ENCODE measurements at places on chromosomes 12 and 14.

GRCh38 chr14:79840103-79840502 is 371.2 kb downstream of the DIO2 start:
- DNase-seq = no peak

GRCh38 chr12:22529281-22530060 is 14.9 kb downstream of the C2CD5 start:
- DNase-seq = no peak

DNA sequence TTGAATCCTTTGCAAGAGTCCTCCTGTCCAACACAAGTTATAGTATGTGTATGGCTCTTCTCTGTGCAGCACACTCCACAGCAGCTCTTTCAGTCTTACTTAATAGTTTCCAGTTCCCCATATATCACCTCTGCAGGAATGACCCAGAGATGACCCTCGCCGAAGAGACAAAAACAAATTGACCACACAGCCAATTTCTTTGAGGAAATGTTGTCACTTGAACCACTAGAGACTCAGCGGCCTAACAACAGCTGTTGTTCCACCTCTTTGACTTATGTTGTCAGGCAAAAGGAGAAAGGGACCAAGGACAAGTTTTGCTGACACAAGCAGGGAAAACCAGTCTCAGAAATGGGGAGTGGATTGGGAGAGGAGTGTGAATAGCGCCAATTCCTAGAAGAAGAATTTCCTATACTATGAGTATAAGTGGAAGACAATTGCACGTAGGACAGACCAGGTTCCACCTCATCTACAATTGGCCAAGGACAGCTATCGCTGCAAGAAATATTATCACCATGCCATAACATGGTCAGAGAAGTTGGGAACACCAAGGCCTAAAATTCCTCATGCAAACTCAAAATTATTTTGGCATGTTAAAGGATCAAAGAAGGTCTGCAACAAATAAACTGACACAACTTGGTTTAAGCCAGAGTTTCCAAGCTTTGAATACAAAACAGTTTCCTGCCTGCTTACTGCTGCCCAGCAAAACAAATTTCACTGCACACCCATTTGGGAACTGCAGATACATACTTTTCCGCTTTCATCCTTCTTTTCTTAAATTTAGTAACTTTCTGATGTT is 41.7 kb upstream of the ITPR2 start:
- DNase-seq = no peak

DNA sequence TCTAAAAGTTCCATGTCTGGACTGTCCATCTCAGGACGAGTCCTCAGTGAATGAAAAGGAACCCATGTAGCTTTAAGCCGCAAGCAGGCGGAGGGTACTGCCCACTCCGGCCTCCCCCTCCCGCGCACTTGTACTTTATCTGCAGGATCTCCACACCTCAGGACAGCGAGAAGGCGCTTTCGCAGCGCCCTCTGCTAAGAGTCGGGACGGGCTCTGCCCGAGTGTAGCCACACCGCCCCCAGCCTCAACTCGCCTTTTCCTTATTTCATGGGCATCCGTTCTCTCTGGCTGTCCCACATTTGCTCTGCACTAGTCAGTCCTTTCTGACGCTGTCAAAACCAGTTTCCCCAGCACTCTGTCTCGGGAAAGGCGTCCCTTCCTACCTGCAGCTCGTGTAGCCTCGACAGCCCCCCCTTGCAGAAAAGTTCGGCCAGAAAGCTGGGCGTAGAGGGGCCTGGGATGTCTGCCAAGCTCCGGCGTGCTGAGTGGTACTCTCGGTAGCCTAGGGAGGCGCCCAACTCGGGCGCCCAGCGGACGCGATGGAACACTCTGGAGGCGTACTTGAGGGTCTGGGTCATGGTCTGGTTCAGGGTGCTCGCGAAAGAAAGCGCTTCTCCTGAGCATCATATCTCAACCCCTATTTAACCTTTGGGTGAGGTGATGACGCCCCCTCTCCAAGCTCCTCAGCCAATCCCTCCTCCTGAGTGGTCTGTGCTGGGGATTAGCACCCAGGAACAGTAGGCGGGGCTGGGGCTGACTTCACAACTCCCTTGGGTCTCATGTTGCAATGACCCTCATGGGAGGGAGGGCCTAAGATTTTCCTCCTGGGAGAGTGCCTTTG is at the start of gene CYP27B1:
Gene CYP27B1, minus strand, starts transcription at position 615 of the 841 bp plus-strand sequence. Its CDS starts 37 bp downstream, at position 578.
- no peak for DNase-seq

GRCh38 chr12:122106843-122107242 is 28.3 kb downstream of the MLXIP start:
- DNase-seq = no peak

DNA sequence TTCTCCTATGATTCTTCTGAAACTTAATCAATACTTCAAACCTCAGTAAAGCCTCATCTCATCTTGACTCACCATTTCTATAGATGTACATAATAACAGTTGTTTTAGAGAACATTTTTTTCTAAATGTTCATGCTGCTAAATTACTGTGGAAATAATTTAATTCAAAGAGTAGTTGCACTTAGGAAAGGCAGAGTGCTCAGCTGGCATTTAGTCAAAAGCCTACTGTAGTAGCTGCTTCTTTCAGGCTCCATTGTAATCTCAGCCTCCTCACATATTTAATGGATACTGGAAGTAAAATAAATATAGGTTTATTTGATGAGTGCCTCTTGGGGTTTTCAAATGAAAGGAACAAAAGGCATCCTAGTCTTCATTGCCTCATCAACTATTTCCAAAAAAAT is 325.0 kb downstream of the CCER1 start:
- DNase-seq = no peak

DNA sequence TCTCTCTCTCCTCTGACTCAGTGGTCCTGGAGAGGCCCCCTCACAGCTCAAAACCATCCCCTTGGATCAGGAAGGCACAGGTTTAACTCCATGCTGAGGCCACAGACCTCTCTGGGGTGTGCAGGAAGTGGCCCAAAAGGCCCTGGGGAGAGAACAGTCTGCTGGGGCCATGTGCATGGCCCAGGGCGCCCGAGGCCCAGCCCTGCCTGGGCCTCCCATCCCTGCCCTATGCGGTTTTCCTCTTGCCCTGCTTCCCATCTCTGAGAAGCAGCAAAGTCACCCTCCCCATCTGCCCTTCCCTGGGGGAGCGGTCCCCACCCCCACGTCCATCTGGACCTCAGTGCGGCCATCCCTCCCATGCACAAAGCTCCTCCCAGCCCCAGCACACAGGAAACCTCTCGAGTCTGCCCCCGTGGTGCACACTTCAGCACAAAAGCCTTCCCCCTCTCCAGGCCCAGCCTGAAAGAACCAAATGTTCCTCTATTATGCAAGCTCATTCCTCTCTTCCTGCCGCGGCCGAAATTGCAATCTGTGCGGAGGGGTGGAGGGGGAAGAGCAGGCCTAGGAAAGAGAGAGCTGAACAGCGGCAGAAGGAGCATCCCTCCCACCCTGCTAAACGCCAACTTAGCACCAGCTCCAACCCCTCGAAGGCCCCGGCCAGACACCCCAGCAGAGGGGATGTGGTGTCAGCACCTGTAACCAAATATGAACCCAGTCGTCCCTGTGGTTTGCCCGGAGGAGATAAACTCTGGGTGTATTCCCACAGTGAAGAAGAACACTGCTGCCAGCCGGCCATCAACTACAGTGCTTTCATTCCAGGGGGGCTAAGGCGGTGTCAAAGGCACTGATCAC is 108.5 kb downstream of the SCARB1 start:
- DNase-seq = no peak

- no peak for DNase-seq
Measured at GRCh38 chr14:79701371-79701770, 509.9 kb downstream of the DIO2 start.

DNA sequence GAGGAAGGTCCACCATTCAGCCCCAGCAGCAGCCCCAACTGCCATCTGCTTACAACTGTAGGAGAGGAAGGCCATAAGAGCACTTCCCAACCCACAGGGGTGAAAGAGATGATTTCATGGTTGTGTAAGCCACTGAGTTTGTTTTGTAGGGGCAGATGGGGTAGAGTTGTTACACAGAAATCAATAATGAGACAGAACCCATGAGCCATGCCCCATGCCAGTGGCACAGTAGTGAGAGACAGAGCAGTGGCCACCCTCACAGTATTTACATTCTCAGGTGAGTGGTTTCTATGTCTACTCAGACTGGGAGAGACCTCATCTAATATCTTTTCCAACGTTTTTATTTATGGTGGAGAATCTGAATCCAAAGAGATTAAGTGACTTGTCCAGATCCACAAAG is 68.6 kb downstream of the NUAK1 start:
- DNase-seq = no peak
